ENCODE measurements at places on chromosomes 7 and 10.

DNA sequence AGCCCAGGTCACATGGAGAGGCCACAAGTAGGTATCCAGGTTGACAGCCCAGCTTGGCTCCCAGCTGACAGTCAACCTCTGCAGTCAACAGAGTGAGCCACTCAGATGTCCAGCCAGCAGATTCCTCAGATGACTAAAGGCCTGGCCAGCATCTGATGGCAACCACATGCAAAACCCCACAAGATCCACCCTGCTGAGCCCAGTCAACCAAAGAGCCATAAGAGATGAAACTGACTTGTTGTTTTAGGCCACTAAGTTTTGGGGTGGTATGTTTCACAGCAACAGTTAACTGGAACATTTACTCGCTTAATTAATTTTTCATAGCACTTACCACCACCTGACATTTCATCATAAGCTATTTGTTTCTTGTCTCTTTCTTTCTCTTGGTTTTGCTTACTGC, 107.3 kb upstream of the KDM7A start:
- DNase-seq = no peak

DNA sequence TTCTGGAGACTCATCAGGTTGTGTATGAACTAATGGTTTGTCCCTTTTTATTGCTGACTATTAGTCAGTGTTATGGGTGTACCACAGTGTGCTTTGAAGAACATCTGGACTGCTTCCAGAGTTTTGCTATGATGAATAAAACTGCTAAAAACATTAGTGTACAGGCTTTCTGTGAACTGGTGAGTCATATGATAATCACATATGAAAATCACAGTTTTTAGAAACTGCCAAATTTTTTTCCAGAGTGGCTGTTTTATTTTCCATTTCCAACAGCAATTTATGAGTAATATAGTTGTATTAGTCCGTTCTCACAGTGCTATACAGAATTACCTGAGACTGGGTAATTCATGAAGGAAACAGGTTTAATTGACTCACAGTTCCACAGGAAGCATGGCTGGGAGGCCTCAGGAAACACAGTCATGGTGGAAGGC, 281.2 kb upstream of the VSTM2A start:
- DNase-seq = no peak

- DNase-seq = no peak
Observed at GRCh38 chr7:43139137-43139536, 26.7 kb downstream of the HECW1 start.

GRCh38 chr7:158414002-158414401, 173.6 kb downstream of the PTPRN2 start:
- peak; percentile 73 for DNase-seq

DNA sequence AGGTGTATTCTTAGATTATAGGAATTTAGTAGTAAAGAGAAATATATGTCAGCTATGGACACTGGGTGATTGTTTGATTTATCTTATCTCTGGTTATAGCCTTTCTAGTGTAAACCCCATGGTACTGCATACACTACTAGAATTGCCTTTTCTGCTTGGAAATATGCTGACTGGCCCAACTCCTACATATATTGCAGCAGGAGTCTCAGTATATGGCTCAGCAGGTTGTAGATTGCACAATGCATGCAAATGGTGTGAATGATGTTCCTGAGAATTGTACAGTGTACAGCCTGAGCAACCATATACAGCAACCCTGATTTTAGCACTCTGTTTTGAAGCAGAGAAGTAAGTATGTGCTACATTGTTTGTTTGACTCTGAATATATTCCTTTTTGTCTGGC, 153.4 kb upstream of the NPY start:
- no peak for DNase-seq

GRCh38 chr7:14287398-14287797, 297.9 kb upstream of the ETV1 start:
- no peak for DNase-seq

- DNase-seq = no peak
Observed at GRCh38 chr7:116518961-116519360, 5.9 kb upstream of the CAV1 start.

DNA sequence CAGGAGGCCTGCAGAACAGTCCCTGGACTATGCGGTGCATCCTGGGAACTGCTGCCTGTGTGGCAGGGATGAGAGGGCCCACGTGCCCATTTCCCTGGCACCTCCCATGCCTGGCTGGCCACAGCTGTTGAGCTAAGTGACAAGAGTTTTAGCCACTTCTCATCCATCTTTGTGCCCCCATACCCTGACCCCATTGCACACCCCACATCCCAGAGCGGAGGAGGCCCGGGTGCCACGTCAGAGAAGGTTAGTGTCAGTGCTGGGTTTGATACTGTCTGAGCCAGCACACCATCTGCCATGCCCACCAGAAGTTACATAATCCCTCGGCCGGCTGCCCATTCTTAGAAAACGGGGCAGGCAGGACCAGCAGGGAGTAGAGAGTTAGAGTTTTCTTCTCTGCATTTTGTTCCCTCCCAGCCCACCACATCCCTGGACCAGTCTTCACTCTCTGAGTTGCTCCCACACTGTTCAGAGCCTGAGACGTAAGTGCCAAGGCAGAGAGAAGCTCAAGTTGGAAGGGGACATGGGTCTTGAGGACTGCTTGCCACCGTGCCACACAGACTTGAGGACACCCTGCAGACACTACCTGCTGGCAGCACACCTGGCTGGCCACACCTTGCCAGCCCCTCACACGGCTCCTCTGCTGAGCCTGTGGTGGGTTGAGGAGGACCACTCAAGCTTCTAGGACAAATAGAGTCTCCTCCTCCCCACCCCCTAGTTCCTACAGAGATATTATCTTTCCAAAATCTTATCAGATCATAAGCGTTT, 13.1 kb downstream of the UNC5B start:
- DNase-seq = no peak

- DNase-seq = no peak
Observed at GRCh38 chr10:65796472-65796871, 1129.4 kb upstream of the LRRTM3 start.

DNA sequence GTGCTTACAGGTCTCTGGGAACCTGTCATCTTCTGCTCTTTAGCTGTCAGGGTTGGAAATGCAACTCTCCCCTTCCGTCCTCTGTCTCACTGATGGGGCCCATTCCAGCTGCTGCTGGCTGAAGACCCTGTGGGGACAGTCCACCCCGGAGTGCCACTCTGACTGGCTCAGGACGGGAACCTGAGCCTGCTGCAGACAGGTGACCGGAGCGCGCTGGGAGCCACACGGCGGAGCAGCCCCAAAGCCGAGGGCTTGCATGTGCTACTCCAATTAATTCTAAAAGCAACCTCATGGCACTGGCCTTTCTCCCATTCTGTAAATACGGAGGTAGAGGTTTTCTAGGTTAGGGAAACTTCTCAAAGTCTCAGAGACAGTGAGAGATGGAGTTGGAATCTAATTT, 223.5 kb upstream of the PITRM1 start:
- no peak for DNase-seq

DNA sequence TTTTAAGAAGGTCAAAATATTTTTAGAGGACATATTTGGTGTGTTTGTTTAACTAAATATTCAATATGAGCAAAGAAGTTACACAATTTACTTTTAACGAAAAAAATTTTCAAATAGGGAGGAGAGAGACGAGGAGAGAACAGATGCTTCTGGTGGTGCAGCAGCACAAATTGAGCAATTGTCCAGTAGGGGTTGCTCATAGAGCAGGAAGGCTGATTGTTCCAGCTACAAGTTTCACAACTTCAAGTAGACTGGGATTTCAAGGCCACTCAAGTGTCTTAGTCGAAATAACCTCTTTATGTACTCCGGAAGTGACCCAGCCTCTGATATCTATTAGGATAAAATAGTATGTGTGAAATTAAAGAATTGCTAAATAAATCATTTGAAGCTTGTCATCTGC, 197.9 kb downstream of the HDAC9 start:
- DNase-seq = no peak

DNA sequence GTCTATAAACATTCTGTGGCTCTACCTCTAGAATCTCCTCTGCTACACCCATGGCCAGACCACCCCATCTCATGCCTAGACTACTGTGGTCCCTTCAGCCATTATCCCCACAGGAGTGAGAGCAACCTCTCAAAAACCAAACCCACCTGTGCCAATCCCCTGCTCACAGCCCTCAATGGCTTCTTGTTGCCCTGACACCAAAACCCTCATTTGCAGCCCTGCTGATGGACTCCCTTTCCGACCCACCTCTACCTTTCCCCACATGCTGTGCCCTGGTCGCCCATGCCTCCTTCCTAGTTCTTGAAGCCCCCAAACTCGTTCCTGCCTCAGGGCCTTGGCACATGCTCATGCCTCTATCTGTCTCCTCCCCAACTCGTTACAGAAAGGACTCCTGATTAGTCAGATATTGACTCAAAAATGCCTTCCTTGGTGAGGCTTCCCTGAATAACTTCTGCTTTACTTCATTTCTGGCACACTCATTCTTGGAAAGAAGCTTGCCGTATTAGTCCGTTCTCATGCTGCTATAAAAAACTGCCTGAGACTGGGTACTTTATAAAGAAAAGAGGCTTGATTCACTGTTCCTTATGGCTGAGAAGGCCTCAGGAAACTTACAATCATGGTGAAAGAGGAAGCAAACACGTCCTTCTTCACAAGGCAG, 104.2 kb downstream of the TEX36 start:
- no peak for DNase-seq

GRCh38 chr7:85474234-85474633, 287.4 kb upstream of the SEMA3D start:
- no peak for DNase-seq

- DNase-seq = no peak
Observed at GRCh38 chr7:96591900-96592676, 117.6 kb downstream of the SEM1 start.

GRCh38 chr10:63083904-63084689, 49.0 kb upstream of the NRBF2 start:
- DNase-seq = peak; percentile 5

DNA sequence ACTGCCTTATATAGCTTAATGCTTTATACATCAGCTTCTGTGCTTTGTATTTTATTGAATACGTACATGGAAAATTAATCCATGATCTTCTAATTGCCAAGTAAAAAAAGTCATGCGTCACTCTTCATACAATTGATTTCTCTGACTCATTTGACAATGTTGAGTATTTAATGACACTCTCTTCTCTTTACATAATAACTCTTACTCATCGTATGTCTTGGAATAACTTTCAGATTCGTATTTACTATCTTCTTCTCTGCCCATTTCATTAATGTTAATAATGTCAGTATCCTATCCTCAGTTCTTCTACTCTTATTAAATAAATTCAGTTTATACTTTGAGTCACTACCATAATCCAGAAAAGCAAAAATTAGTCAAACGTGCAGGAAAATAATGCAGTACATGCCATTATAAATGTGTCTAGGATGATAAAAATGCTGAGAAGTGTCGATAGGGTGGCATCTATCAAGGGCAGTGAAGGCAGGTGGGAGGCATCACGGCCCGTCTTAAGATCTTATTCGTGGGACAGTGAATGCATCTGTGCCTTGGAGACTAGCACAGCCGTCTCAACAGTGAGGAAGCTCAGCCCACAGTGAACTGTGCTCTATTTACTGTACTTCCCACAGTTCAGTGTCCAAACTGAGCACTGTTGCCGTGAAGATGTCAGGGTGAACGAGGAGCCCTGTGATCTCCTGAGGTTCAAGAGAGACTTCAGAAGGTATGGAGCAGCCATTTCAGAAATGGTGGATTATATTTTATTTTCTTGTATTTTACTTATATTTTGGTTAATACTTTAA, 39.8 kb upstream of the AKR1E2 start:
- DNase-seq = no peak

GRCh38 chr10:132705173-132705572, 80.8 kb downstream of the NKX6-2 start:
- peak; percentile 40 for DNase-seq

DNA sequence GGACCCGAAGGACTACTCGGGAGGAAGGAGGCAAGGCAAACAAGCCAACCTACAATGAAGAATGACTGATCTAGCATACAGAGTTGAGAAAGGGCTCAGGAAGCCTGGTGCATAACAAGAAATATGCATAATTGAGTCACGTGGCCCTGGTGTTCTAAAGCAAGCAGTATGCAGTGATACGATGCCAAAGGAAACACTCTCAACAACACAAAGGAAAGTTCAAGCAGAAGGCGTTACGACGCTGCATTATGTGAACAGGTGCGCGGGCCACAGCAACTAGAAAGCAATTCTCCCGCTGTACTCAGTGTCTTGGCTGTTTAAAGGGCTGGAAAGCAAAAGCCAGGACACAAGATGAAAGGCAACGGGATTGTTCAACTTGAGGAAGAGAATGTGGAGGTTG, 100.8 kb downstream of the PRTFDC1 start:
- DNase-seq = peak; percentile 68

DNA sequence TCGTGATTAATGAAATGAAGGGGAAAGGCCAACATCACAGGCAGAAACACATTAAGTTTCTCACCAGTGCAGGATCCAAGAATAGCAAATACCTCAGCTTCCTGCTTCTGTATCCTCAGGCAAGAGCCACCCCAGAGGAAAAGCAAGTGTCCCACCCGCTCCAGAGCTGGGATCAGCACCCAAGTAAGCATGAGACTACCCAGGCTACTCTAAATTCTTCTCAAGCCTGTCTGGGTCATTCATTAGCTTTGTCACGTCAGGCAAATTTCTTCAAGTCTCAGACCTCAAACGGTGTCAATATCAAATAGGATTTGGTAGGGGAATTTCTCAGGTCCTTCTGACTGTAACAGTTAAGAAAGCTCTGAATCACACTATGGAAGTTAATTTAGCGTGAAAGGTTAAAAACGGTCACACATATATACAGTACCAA, 59.0 kb downstream of the GNA12 start:
- no peak for DNase-seq

GRCh38 chr7:20441991-20442441, 111.3 kb downstream of the ITGB8 start:
- DNase-seq = no peak

- no peak for DNase-seq
Observed at GRCh38 chr7:54964136-54964535, 54.7 kb upstream of the EGFR start.

- no peak for DNase-seq
Observed at GRCh38 chr10:26491934-26492333, 53.8 kb downstream of the APBB1IP start.

DNA sequence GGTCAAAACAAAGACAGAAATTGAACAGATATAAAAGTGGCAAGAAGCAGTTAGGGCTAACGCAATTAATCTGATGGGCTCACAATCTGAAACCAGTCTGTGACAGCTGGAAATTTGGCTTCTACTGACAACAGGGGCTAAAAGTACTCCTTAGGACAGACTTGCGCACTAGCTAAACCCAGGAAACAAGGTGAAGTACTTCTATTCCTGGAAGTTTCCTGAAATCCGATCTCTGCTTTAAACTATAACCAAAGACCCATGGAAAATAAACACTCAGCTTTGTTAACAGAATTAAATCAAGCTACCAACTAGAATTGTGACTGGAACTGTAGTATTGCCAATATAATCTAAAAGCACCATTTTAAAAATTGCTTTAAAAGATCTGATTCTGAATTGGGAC, 520.2 kb upstream of the ZWINT start:
- DNase-seq = peak; percentile 17

DNA sequence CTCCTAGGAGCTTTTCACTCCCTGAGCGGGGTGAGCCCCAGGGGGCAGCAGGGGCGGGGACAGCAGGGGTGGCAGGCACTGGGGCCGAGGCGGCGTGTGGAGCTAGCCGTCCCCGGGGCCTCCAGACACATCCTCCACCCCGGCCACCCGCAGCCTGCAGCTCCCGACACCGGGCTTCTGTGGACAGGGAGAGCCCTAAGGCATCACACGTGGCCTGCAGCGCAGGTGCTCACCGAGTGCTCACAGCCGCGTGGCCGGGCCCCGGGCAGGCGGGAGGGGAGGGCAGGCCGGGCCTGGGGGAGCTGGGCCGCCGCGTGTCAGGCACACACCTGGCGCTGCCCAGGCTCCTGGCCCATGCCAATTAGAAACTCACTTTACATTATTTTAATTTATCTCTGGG, 51.4 kb downstream of the MICALL2 start:
- DNase-seq = no peak

GRCh38 chr7:64516451-64516850, 46.4 kb downstream of the ZNF680 start:
- no peak for DNase-seq
